AG09319 (cell line): ENCODE measurements at places on chromosomes 11 and 22.

DNA sequence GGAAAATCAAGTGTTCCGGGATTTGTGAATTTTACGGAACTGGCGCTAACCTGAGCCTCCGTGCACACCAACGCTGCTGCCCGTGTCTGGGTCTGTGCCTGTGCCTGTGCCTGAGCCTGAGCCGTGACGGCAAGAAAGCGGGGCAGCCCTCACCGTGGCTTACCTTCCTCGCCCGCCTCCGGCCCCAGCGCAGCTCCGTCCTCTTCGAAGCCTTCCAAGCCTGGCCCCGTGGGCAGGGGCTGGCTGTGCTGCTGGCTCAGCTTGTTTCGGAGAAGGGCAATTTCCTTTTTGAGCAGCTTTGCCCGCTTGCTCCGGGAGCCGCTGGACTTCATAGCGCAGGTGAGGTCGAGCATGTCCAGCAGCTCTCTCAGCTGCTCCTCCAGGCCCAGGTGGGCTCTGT is 33.8 kb downstream of the BRD1 start:
- DNase-seq, result no peak

GRCh38 chr11:11657218-11657955 is 35.6 kb upstream of the GALNT18 start:
- no peak for DNase-seq

GRCh38 chr22:25702040-25702439 is 39.9 kb upstream of the MYO18B start:
- DNase-seq, result no peak

DNA sequence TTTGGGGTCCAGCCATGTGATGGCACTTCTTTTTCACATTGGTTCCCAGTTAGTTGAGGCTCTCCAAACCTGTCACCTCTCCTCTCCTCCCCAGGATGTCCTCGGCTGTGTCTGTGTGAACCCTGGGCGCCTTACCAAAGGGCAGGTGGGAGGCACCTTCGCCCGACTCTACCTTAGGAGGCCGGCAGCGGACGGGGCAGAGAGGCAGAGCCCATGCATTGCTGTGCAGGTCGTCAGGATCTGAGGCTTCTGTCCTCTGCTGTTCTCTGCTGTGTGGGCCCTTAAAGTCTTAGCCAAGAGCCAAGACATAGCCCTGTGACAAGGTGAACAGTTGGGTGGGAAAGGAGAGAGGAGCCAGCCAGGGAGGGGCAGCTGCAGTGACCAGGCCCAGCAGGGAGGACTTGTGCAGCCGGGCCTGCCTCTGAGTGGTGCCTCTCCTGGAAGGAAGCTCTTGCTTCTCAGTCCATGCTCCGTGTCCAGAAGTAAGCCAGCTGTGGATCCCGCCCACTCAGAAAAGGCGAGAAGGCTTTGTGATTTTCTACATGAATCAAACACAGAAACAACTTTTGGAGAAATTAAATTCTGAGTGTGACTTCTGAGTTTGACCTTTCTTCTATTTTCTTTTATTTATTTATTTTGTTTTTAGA is 17.5 kb upstream of the CDC42EP2 start:
- DNase-seq, result no peak

GRCh38 chr11:103164093-103164796 is 55.0 kb downstream of the DYNC2H1 start:
- no peak for DNase-seq
